ENCODE measurements at places on chromosomes 13 and 19. TPM values are rescaled to one million over a fixed set of nuclear protein-coding genes. Genes with fewer than 3 reads are reported as not detected.

The PRR20A gene
- not detected for total RNA-seq

The ADAT3 gene
- 1.4 TPM for total RNA-seq

The LIN7B gene
- total RNA-seq, result 4.7 TPM

The PPAN gene
- 10.9 TPM for total RNA-seq

The CBY2 gene
- 0.21 TPM for total RNA-seq

The LHB gene
- not detected for total RNA-seq

The MCEMP1 gene
- total RNA-seq, result 0.26 TPM

The DOHH gene
- total RNA-seq, result 2.9 TPM

The PCP2 gene
- total RNA-seq, result not detected

The BEST2 gene
- total RNA-seq, result not detected

The LENG9 gene
- total RNA-seq, result 3.3 TPM

The ZSCAN18 gene
- 73.1 TPM for total RNA-seq

The ZNF460 gene
- total RNA-seq, result 176 TPM

The KLK6 gene
- total RNA-seq, result not detected

The LILRA2 gene
- 0.95 TPM for total RNA-seq

The LILRB5 gene
- total RNA-seq, result 4.2 TPM

The HSH2D gene
- total RNA-seq, result 2.4 TPM

The ELAVL3 gene
- 0.90 TPM for total RNA-seq
